ENCODE measurements at places on chromosomes 6 and 20.

GRCh38 chr20:57385940-57386339, 5.3 kb upstream of the RBM38 start:
- no peak for DNase-seq

DNA sequence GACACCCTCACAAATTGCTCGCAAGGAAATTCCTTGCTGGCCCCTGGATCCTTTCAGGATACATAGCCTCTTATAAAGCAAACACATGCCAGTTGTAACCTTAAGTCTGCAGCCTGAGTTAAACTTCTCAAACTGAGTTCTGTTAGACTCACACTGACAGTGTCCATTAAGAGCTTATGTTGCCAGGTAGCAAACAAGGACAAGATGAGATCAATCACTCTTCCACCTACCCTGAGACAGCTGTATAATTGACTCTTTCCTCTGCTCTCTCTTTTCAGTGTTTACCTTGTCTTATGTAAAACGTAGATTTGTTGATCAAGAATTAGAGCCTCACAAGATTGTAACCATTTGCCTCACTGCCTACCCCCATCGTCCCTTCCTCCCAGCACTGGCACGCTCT, 359.8 kb downstream of the EPM2A start:
- DNase-seq, result no peak

GRCh38 chr6:5871296-5871695, 135.4 kb downstream of the NRN1 start:
- DNase-seq, result no peak

DNA sequence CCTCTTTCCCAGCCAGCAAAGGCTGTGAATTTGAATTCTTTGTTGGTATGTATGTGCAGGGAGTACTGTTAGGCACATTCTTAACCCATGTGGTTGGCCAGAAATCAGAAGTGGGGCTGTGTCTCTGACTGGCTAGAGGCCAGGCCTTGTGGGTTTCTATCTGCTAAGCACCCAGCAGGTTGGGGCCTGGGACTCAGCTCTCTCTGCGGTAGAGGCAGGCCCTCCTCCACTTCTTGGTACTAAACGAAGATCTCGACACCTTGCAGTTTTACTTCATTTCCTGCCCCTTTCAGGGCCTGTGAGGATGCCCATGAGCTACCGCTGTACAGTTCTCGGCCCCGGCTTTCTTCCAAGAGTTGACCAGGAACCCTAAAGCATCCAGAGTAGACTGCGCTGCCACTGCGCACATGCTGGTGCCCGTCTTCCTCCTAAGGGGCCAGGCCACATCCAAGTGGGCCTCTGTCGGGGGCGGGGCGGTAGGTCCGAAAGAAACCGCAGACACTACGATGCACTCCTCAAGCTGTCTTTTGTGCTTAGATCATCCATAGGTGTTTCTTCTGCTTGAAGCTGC, 51.1 kb downstream of the TCP11 start:
- DNase-seq, result no peak

DNA sequence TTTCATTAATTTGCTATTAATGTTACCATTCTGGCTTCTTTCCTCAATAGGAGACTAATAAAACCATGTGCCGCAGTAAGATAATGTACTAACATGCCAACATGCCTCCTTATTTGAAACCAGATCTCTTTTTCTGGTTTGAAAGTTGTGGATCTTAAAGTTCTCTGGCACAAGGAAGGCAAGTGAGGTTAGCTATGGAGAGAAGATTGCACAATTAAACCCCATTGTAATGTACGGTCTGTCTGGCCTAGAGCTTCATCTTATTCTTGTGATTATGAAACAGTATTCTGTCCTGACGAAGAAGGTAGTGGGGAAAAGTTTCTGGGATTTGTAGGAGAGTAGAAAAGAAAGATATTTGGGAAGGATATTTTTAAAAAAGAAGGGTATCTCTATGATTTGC, 68.4 kb downstream of the EYA4 start:
- DNase-seq, result no peak

All from esophagus squamous epithelium (tissue), 5 donors.